ENCODE measurements at places on chromosomes 6 and 20.

GRCh38 chr6:105270511-105270910 lies 90.7 kb upstream of the POPDC3 start:
- DNase-seq = no peak

- DNase-seq = no peak
Measured at GRCh38 chr6:27810768-27811450, 101.3 kb downstream of the OR2B2 start.

GRCh38 chr6:139722530-139722929 lies 348.1 kb upstream of the CITED2 start:
- DNase-seq = no peak

DNA sequence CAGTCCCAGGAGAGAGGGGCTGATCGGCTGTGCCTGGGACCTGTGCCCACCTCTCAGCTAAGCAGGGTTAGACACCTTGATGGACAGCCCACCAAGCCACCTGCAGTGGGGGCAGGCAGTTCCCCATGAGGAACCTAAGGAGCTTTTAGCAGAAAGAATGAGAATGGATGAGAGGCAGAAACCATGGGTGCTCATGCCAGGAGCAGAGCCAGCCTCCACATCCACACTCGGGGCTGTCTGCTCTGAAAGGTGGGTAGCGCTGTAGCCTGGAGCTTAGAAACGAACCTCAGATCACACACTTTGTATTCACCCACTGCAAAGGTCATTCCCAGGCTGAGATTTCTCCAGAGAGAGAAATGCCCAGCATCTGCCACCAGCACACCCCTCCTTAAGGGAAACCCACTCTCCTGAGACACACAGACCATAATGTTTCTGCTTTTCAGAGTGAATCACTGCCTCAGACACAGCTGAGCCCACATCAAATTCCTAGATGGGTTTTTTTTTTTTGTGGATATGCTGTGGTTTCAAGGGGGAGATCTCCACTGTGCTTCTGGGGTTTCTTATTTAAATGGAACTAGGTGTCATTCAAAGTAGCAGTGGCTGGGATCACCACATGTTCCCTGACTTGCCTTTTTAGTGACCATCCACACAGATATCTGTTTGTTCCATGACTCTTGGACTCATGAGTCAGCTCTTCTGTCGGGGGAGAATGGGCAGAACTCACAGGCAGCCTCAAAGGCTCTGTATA lies 218.9 kb downstream of the EYA2 start:
- DNase-seq = no peak

- DNase-seq = no peak
Measured at GRCh38 chr20:21702553-21703470, 2.7 kb upstream of the PAX1 start.

Data from stimulated activated CD8-positive, alpha-beta memory T cell treated with anti-CD3 and anti-CD28 coated beads, Interleukin-12 subunit alpha, Interleukin-12 subunit beta, amount 100 ng/mL, for 4 hours (primary cell).